Transverse colon (tissue), 4 donors: ENCODE measurements at places on chromosomes 2 and 18. TPM values are rescaled to one million over a fixed set of nuclear protein-coding genes. Genes with fewer than 3 reads are reported as not detected.

DNA sequence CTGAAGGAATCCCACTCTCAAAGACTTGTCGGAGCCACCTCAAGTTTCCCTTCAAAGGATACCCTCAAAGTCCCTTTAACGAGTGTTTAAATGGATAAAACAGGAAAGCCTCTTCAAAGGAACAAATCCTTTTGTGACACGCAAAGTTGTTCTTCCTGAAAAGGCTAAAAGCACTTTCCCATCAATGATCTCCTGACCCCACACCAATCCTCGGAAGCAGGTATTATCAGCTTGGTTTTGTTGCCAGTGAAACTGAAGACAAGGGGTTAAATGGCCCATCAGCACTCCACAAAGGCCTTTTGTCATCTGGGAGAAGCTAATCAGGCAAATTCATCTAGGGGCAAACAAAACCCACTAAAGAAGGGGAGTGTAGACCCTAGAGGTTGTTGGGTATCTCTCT is 418.0 kb upstream of the ID2 start:
- no peak for DNase-seq

The RGPD5 gene
- 8.8 TPM for total RNA-seq

GRCh38 chr2:43214253-43214652 is 12.2 kb downstream of the ZFP36L2 start:
- DNase-seq = no peak

The CYP27C1 gene
- 0.20 TPM for total RNA-seq

- DNase-seq = no peak
Measured at GRCh38 chr2:102515851-102516250, 42.8 kb downstream of the SLC9A4 start.

DNA sequence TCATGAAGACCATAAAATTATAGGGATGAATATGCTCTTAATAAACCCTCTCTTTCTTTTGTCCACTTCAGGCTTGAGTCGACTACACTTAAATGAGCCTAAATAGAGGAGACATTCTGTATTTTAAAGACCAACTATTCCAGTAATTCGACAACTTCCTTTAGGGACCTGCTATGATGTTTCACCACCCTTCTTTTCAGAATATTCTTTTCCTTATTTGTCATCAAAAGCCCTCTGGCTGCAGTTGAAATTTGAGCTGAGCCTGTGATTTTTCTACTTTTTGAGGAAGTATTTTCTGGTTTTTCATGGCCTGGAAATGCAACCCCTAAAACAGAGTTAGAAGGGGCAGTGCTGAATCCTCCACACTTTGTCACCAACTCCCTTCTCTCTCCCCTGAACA is 287.0 kb downstream of the EPHA4 start:
- no peak for DNase-seq

The VWA3B gene
- total RNA-seq = not detected

DNA sequence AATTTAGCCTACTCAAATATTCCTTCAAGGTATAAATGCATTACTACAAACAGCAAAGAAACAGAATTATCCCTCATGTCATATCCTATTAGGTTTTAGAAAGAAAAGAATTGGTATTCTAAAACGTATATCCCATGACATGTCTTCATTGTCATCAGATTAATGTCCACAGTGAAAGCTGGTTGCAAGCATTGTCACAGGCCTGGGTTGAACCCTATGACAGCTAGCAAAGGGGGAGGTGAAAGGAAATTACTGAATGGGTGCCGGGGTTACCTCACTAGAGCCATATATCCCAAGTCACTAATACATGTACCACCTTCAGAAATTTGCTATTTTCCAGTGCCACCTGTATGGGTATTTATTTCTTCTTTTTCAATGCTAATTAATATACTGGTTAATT is 1630.5 kb upstream of the NXPH2 start:
- no peak for DNase-seq

The OSR1 gene
- total RNA-seq = 2.7 TPM

DNA sequence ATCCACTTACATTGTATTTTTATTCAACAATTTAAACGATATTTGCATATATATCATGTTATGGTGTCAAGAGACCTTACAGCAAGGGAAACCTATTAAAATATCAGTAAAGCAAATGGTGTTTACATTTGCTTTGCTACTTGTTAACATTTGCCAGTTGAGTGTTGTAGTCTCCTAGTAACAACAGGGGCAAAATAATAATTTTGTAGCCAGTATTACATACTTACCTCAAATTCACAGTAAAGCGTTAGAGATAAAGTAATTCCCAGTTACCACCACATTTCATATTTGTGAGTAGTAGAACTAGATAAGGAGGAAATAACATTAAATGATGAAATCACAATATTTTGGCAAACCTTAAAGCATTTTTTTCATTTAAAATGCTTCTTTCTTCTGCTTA is 71.3 kb downstream of the FASTKD2 start:
- DNase-seq = no peak
